Testis (tissue), 5 donors: ENCODE measurements at places on chromosomes 7 and 10. TPM values are rescaled to one million over a fixed set of nuclear protein-coding genes. Genes with fewer than 3 reads are reported as not detected.

GRCh38 chr10:125820701-125821100 is 2.4 kb downstream of the UROS start:
- no peak for DNase-seq

GRCh38 chr7:38306914-38307313 is 33.5 kb upstream of the TARP start:
- DNase-seq, result no peak

GRCh38 chr10:125123476-125124114 is 36.8 kb downstream of the CTBP2 start:
- peak; percentile 90 for DNase-seq

GRCh38 chr10:3820255-3820654 is 35.2 kb upstream of the KLF6 start:
- no peak for DNase-seq

VWDE gene
- polyA plus RNA-seq, result 0.45 TPM

PSD gene
- 17.7 TPM for polyA plus RNA-seq

- DNase-seq, result no peak
Observed at GRCh38 chr7:27895551-27895950, 155.6 kb downstream of the TAX1BP1 start.

- DNase-seq, result no peak
Observed at GRCh38 chr7:107779647-107780099, 23.4 kb downstream of the SLC26A3 start.

CLRN3 gene
- polyA plus RNA-seq, result not detected

DNA sequence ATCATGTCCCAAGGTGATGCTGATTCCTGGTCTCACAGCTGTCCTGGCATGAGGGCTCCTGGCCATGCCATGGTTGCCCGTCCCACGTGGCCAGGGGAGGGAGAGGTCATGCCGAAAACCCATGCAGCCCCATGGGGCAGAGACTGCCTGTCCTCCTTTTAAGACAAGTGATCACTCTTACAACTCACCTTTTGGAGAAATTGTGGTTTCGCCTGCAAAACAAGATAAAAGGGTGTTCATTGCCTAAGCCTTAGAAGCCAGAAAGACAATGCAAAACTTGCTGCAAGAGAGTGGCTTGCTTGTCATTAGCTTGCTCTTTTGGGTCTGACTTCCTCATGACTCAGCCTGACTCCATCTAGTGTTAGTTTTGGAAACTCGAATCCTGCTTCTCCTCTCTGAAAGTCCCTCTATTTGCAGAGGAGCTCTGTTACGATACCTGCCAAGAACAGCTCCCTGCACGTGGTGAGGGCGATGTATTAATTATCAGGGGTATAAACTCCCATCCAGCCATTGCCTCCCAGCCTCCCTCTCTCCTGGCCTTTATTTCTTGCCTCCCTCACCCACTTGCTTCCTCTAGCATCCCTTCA is 26.7 kb downstream of the TMEM273 start:
- peak; percentile 28 for DNase-seq

DNA sequence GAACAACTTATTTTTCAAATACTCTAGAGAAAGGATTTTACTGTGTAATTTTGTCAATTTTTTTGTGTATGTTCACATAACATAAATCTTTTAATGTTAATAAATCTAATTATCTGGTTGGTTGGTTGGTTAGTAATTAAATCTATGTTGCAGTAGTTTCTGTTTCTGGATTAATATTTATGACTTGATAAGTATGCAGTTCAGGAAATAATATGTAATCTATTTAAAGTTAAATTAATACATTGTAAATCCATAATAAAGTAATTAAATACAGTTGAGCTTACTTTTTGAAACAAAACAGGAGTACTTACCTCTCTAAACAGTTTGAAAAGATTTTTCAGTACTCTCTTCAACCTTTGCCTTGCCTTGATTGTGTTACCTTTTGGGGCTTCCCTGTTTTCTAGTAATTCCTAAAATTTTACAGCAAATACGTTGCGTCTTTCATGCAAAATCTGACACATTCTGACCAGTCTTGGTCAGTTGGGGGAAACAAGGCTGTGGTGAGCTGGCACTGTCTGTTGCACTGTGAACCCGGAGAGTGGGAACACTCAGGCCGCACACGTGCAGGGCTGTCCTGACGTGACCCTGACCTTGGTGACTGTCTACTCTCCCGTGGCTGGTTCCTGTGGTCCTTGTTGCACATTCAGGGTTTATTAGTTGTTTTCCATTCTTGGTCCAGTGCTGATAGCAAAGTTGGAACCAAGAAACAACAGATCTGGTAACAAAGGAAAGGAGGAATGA is 45.6 kb upstream of the FGL2 start:
- peak; percentile 66 for DNase-seq

ARHGEF35 gene
- 3.0 TPM for polyA plus RNA-seq

- no peak for DNase-seq
Observed at GRCh38 chr10:64484811-64485330, 963.7 kb downstream of the REEP3 start.

SLC26A5 gene
- polyA plus RNA-seq, result 0.41 TPM

TMEM270 gene
- polyA plus RNA-seq, result 113 TPM

GIMAP1 gene
- 2.8 TPM for polyA plus RNA-seq

DNA sequence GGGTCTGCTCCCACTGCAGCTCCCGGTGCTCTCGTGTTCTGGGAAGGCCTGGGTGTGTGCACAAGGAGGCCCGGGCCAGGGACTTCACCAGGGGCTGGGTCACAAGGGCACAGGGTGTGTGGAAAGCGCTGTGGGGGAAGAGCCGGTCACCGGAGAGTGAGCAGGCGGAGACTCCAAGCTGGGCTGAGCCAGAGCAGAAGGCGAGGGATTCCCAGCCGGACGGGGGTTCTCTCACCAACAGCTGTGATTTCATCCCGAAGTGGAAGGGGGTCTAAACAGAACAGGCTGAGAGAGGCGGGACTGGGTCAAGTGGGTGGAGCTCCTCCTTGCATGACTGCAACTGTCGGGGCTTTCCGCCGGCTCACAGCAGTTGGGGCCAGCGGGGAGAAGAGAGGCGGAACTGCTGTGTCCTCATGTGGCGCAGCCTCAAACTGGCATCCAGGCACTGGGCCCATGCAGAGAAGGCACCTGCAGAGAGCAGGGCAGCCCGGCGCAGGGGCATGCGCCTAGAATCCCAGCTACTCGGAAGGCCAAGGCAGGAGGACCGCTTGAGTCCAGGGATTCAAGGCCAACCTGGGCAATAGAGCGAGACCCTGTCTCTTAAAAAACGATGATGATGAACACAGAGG is 7.6 kb upstream of the ORAI2 start:
- DNase-seq, result no peak

DNA sequence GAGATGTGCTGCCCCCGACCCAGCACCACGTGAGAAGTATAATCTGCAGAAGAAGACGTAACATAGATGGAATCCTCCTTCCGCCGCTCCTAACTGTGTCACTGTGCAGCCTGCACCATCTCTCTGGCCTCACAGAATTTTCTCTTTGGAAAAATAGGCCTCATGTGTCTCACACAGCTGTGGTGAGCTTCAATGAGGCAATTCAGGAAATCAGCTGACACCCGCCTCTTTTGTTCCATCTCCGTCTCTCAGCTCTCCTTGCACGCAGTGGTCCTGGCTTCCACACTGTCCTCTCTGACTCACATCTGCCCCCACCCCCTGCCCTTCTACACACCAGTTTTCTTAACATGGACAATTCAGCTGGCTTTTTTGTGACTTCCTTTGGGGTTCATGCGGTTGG is 7.2 kb downstream of the C10orf90 start:
- no peak for DNase-seq

DNA sequence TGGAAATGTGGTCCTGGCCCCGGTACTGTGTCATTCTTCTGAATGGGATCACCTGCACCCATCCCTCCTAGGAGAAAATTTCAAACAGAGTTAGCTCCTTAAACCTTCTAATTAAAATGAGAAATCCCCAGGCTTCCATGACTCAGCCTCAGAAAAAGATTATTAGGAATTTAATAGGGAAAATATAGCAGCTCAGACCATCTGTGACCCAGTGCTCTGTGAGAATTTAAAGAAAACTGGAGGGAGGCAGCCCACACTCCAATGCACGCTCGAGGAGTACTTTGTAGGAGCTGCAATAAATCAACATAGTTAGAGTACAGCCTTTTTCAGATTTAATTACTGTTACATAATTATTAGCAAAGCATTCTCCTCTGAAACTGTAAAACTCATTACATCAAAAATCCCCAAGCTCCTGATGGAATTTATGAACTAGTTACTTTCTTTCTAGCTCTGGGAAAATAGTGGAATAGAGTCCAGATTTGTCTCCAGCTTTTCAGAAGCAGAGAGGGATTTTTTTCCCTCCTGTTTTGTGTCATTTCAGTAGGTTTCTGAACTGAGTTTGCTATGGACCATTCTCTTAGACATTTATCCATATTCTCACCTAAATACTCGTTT is 30.1 kb downstream of the NEUROD6 start:
- DNase-seq, result no peak

GRCh38 chr10:5625992-5626777 is 40.2 kb downstream of the ASB13 start:
- DNase-seq, result no peak

CPA2 gene
- polyA plus RNA-seq, result 1.1 TPM
